ENCODE measurements at places on chromosomes 5 and 9.

GRCh38 chr9:40927260-40927631 is 201.2 kb downstream of the FOXD4L6 start:
- no peak for DNase-seq

- no peak for DNase-seq
Measured at GRCh38 chr5:72480841-72481240, 26.4 kb downstream of the ZNF366 start.

- no peak for DNase-seq
Measured at GRCh38 chr9:130171226-130172148, 717 bp upstream of the NCS1 start.

DNA sequence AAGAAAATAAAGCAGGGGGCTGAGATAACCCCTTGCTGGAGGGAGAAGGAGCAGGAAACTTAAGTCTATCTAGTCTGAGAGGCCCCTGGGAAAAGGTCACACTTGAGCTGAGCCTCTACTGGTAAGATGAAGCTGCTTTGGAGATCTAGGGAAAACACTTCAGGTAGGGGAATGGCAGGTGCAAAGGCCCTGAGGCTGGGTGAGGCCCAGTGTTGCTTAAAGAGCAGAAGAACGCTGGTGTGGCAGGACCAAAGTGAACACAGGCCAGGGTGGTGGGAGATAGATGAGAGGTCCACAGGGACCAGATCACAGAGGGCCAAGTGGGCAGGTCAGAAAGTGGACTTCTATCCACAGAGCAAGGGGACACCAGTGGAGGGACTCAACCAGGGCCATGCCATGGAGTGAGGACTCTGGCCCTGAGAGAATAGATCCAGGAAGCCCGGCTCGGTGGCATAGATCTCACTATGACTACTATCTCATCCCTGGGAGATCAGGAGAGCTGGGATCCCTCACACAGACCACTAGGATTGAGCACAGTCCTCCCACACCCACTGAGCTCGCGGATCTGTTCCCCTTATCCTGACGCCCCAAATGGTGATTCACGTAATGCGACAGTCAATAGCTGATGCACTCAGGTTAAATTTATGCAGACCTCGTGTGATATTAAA is 17.6 kb upstream of the NEURL1B start:
- no peak for DNase-seq

GRCh38 chr5:72308853-72309191 is 11.2 kb downstream of the MRPS27 start:
- DNase-seq = no peak

Data from KBM-7 (cell line).